Ascending aorta (tissue), 2 donors: ENCODE measurements at places on chromosomes 1 and 21. TPM values are rescaled to one million over a fixed set of nuclear protein-coding genes. Genes with fewer than 3 reads are reported as not detected.
A peak's percentile ranks its signal among the peaks of the same experiment; 100 is the strongest.

Gene OR14K1
- total RNA-seq, result not detected

Gene RAB7B
- total RNA-seq, result not detected

Gene C1orf185
- not detected for total RNA-seq

Gene PATJ
- 26.7 TPM for total RNA-seq

Gene LCE6A
- not detected for total RNA-seq

Gene BTBD19
- 15.1 TPM for total RNA-seq

Gene SLC45A1
- 3.2 TPM for total RNA-seq

Gene RGS18
- total RNA-seq, result 3.0 TPM

Gene SIM2
- not detected for total RNA-seq

Gene KIF21B
- total RNA-seq, result 10.2 TPM

Gene SERINC2
- 10.7 TPM for total RNA-seq

Gene SRM
- 175 TPM for total RNA-seq

DNA sequence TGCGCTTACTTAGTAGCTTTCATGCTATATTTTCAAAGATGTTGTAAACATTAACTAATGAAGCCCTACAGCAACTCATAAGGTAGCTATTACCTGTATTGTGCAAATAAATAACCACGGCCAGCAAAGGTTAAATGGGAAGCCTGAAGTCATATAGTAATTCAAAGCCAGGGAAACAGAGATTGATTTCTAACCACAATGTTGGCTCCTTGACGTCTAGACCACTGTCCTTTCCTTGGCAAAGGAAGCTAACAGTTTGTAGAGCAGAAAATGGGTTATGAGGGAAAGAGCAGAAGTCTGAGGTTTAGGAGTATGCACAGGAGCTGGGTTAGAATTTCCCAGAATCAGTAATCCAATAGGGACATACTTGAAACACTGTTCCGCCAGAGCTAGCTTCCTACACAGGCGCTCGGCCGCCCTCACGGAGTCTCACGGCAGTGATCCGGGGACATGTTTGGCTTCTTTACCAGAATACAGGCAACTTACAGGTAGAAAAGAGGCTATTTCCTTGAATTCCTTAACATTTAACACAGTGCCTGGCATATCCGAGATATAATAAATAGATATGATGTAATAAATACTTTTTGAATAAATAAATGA lies 298.8 kb upstream of the LYPLAL1 start:
- DNase-seq, result no peak

DNA sequence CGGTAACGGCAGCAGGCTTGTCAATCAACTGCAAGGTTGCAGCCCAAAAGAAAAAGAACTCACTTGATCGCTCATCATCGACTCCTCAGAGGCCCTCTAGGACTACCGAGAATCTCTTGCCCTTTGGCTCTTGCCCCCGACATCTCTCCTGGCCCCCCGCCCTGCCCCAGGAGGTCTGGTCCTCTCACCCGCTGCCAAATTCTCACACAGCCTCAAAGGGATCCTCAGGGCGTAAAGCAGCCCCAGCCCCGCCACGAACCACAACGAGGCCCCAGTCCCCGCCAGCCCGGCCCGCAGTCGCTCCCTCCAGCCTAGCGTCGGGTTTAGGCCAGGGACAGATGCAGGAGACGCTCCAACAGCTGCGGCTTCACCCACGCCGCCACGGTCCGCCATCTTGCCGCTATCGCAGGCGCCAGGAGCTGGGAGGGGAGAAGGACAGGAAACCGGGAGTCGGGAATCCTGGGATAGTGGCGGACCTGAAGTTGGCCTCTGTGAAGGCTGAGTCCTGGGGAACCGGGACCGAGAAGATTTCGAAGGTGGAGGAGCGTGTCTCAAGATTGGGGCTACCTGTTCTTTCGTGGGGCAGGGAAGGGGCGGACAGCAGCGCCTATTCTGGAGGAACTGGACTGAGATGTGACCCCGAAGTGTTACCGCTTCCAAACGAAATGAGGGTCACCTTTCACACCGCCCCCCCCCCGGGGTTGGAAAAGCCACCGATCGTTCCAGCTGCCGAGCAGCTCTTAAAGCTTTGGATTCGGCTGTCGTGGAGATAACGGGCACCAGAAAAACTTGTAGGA lies at the start of gene ST7L:
Gene ST7L, minus strand, starts transcription at position 421 of the 797 bp plus-strand sequence. Its CDS starts 28 bp downstream, at position 393.
- peak; percentile 82 for DNase-seq

GRCh38 chr1:151898519-151898991 lies 10.8 kb downstream of the THEM4 start:
- no peak for DNase-seq

GRCh38 chr21:40143822-40144525 lies 276.7 kb downstream of the PCP4 start:
- no peak for DNase-seq

DNA sequence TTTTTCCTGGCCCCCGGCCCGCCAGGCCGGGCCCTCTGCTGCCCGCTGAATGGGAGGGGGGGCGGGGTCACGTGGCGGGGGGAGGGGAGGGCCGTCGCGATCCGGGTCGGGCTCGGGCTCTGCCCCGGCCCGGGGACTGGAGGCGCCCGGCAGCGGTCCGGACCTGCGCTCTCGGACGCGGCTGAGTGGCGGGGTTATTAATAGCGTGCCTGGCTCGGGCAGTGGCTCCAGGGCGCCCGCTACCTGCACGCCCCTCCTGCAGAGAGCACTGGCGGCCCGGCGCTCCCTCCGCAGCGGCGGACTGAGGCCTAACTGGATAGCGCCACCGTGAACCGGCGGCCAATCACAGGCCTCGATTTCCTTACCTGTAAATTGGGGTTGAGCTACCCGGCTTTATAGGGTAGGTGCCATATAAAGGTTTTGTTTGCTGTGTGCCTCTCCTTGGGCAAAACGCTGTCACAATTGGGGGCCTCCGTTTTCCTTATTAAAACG lies 28.1 kb downstream of the AHDC1 start:
- DNase-seq, result no peak

GRCh38 chr1:76291737-76292136 lies 217.2 kb downstream of the ST6GALNAC3 start:
- no peak for DNase-seq

DNA sequence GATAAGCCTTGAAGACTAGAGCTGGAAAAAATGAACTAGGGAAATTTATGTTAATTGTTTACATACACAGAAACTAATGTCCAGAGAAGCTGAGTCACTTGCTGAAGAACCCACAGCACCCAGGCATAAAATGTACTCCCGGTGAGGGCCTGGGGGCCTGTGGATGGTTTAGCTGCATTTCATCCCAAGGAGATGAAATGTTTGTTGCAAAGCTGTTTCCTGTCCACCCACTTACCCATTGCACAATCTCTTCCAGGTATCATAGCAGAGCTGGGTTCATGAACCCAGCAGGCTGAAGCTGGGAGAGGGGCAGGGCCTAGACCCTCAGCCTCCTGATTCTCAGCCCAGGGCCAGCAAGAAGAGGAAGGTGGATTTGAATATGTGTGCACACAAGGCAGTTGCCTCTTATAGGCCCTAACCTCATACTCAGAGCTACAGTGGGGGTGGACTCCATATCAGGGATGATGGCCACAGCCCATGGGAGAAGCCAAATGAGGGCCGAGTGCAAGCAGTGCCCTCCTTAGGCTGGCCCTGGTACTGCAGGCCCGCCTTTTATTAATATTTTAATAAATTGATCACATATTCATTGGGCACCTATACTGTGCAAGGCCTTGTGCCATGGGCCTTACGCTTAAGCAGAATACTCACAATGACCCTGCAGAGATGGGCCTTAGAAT lies 110.8 kb downstream of the LACTBL1 start:
- no peak for DNase-seq

DNA sequence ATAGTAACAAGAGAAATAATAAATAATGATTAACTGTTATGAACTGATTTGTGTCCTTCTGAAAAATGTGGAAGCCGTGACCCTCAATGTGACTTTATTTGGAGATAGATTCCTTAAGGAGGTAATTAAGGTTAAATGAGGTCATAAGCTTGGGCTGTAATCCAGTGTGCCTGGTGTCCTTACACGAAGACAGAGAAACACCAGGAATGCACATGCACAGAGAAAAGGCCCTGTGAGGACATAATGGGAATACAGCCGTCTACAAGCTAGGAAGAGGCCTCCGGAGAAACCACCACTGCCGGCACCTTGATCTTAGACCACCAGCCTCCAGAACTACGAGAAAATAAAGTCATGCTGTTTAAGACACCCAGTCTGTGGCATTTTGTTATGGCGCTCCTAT lies 215.9 kb downstream of the NEGR1 start:
- no peak for DNase-seq

GRCh38 chr1:43878854-43879253 lies 54.7 kb upstream of the ARTN start:
- peak; percentile 22 for DNase-seq

DNA sequence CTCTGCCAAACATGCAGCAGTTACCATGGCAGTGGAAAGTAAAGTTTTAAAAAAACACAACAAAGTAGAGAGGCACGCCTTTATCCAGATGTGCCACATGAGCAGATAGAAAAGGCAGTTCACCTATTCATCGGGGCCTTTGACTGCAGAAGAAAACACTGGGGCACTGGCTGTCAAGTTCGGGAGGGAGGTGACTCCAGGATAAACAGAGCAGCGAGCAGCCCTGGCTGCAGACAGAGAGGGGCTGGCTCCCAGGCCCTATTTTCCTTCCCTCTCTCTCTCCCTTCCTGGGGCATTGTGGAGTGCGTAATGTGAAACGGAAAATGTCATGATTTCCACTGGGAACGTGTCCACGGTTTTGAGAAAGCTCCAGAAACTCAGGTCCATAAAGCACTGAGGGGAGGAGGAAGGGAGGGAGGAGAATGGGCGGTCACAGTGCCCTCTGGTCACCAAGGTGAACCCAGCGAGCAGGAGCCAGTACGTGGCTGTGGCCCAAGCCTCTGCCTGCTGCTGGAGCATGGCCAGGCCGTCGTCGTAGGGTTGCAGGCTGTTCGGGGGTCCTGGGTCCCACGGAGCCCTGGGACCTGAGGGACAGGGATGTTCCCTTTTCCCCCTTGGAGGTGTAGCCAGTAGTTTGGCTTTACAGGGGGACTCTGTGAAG lies 114.7 kb upstream of the IRF2BP2 start:
- DNase-seq, result peak; percentile 55

GRCh38 chr1:203475012-203475981 lies at the start of gene PRELP:
Gene PRELP, plus strand, starts transcription at chr1:203475806. Its CDS starts 7,379 bp downstream, at chr1:203483185.
- DNase-seq, result no peak

DNA sequence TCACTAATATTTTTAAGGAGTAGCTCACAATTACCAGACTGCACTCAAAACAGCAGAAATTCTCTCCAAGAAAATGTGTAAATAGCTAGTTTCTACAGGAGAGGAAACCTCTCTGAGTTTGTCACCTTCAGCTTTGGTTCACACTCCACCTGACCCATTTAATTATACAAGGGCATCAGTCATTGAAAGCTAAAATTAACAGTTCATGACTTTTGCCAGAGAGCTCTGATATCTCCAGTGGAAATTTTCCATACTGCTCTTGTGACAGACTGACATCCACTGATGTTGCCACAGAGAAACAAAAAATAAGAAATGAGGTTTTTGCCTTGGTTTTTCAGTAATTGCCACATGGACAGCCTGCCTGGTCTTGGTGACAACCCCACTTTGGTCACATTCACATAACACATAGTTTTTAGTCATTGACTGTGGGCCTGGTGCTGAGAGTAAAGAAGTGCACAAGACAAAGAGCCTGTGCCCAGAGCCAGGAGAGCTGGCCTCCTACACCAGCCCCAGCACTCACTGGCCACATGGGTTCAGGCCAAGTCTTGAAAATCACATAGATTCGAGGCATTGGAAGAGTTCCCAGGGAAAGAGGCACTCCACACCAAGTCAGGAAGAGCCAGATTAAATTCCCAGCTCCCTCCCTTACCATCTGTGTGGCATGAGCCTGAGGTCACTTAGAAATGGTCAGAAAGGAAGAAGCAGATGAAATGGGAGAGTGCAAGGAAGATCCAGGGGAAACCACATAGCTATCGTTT lies 13.8 kb upstream of the SIM2 start:
- DNase-seq, result no peak

DNA sequence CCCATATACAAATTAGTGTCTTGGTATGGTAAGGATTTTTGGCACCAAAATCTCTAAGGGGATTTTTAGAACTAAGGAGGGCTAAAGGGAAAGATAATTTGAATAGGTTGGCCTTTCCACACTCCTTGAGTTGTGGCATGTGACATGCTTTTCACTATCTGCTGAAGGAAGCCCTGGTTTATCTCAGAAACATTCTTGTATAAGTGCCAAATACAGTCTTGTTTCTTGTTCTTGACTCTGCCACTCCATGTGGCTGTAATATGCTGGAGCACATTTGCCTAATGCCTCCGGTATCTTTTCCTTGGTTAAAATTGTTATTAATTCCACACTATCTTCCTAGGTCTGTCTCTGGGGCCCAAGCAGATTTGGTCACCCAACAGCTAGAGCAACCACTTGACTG lies 457.0 kb downstream of the USP25 start:
- DNase-seq, result no peak
